T-helper 2 cell treated with Interferon-gamma antibody and Interleukin-4, amounts not matched to agents 5 μg/mL and 100 μg/mL, for 36 hours (primary cell): ENCODE measurements at places on chromosomes 1 and 21.

GRCh38 chr1:65170511-65171142 lies 22.6 kb downstream of the AK4 start:
- no peak for DNase-seq

- no peak for DNase-seq
These were observed 988.8 kb upstream of the TMPRSS15 start for GRCh38 chr21:19392390-19392789.

- no peak for DNase-seq
These were observed 48.0 kb downstream of the MAN1C1 start for GRCh38 chr1:25664357-25665199.

- DNase-seq: no peak
These were observed 80.1 kb downstream of the SPAG17 start for GRCh38 chr1:118104951-118105350.

- DNase-seq: no peak
These were observed 115.8 kb upstream of the SPAG17 start for GRCh38 chr1:118300808-118301207.

DNA sequence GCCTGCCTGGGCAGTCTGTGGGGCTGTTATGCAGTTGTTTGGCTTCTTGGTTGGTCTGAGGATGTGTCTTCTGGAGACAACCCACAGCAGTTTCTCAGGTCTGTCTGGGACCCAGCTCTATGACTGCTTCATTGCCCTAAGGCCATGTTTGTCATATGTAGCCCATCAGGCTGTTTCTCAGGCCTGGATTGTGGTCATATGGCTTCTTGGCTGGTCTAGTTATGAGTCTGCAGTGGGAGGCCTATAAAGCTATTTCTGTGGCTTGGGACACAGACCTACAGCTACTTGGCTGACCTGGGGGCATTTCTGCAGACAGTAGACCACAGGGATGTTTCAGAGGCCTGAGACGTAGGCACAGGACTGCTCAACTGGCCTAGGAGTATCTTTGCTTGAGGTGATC lies 41.5 kb downstream of the CHIA start:
- DNase-seq: no peak

- no peak for DNase-seq
These were observed 309.4 kb downstream of the BRINP3 start for GRCh38 chr1:190168116-190168892.

- DNase-seq: peak; percentile 64
These were observed 6.0 kb upstream of the NLRP3 start for GRCh38 chr1:247409869-247410544.

DNA sequence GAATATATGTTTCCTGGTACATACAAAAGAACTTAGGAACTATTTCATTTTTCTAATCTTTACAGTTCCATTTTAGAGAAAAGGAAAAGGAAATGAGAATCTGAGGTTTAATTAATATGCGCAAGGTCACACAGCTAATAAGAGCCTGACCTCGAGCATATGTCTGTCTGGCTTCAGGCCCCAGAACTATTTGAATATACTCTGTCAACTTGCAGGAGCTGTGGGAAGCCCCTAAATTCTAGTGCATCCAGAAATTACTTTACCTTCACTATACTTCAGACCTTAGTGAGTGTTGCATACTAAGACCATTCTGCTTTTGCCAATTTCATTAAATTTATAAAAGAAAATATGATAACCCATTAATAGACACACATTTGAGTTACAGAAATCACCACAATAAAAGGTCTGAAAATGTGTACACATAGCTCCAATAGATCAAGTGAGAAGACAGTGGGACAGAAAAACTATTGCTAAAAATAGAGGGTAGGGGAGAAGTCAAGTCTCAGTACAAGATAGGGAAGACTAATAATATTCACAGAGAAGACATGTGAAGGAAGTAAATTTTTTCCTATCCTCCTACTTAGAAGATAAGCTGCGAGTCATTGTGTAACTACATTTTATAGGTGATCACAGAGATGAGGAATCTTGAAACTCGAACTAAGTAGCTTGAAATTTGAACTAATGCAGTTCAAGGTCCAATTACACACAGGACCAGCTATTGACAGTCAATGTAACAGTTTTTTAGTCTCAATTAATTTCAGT lies 3.8 kb downstream of the RGS13 start:
- no peak for DNase-seq

- no peak for DNase-seq
These were observed 31.1 kb upstream of the MTF1 start for GRCh38 chr1:37890378-37891014.

DNA sequence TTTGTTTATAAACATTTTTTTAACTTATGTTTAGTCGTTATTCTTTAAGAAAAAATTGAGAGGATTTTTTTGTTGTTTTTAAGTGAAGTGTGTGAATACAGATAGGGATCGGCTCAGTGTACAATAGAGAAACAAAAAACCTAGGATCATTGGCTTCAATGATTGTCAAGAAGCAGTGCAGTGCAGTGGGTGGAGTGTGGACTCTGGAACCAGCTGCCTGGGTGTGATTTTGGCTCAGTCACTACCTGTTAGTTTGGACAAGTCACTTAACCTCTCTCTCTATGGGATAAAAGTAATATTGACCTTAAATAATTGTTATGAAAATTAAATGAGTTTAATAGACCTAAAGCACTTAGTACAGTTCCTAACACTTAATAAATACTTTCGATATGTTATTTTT lies 41.3 kb downstream of the SCCPDH start:
- DNase-seq: no peak

GRCh38 chr1:197081117-197081753 lies 14.2 kb upstream of the F13B start:
- DNase-seq: no peak

GRCh38 chr1:90443354-90443753 lies 273.7 kb downstream of the BARHL2 start:
- DNase-seq: no peak

GRCh38 chr1:173048621-173049321 lies 2.0 kb downstream of the TNFSF18 start:
- DNase-seq: no peak

DNA sequence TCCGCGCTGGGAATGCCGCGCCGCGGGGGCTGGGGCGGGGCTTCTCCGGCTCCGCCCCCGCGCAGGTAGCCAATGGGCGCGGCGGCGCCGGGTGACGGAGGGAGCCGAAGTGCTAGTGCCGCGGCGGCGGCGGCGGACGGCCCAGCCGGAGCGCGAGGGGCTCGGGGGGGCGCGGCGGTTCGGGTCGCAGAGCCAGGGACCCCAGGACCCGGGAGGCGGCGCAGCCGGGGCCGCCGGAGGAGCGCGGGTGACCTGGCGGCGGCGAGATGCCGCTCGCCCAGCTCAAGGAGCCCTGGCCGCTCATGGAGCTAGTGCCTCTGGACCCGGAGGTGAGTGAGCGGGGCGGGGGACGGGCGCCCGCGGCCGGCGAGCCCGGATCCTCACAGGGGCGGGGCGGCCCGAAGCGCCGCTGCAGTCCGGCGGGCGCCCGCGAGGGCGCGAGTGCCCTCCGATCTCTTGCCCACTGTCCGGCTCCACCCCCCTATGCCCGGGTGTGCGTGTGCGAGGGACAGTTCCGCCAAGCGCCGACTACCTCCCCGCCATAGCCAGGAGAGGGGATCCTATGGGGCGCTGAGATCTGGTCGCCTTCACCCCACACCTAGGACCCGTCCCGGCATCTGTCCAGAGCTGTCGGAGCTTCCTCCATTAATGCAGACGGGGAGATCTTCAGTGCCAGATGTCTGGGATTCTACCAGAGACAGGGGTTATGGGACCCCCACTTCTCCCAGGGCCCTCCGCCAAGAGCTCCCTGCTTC lies at the start of gene RPS6KA1:
Gene RPS6KA1, plus strand, starts transcription at position 107 of the 755 bp plus-strand sequence. Its CDS starts 160 bp downstream, at position 267.
- DNase-seq: peak; percentile 69

DNA sequence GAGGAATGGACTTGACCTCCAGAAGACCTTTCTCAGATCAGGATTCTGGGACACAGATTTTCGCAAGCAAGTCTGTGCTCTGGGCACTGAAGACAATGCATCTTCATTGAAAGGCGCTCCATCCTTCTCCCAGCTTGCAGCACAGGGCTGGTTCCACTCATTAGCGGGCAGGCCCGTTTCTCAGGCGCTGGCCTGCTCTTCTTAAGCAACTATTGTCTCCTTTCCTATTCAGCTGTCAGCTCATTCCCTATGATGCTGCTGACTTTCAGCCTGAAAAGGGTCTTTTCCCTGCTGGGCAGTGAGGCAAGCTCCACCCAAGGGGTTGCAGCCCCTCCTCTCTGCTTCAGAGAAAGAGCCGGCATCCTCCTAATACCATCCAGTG lies 91.9 kb upstream of the PLXNA2 start:
- DNase-seq: no peak
